ENCODE measurements at places on chromosomes 7 and 10.

DNA sequence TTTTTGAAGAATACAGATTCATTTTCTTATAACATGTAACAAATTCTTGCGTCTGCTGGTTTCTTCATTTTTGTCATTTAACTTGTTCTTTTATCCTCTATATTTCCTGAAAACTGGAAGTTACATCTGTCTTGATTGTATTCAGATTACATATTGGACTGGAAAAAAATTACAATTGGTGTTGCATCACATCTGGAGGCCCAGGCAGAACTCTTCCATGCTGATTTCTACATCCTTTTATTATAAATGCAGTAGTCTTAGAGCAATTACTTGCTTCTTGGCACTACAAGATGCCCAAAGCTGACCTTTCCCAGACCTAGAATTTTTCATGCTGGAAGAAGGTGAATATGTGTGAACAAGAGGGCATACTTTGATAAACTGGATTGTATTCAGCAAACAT lies 460.9 kb upstream of the CNTNAP2 start:
- no peak for DNase-seq

DNA sequence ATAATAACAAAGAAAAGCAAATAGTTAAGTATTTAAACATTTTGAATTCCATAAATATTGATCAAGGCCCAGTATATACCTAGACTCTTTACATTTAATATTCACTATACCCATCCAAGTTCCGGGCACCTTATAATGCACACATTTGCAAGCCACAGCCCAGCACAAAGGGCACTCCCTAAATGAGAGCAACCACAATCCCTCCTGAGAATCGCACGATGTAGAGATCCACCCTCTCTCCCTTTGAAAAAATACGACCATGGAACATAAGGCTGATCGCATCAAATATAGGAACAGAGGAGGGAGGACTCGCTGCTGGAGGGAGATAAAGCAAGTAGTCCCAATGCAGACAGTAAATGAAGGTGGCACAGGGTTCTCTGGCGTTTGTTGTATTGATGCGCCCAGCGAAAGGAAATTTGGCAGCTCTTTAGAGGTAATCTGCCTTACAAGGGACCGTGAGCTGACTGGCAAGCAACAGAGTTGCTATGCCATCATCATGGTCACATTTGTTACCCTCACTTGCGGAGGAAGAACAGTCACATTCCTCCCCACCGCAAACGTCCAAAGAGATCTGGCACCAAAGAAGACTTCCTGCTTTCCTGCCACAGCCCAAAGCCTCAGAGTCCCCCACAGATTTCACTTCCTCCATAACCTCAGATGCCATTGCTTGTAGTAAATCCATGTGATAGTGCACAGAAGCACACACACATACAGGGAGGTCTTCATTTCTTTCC lies 16.1 kb upstream of the TAS2R40 start:
- no peak for DNase-seq

DNA sequence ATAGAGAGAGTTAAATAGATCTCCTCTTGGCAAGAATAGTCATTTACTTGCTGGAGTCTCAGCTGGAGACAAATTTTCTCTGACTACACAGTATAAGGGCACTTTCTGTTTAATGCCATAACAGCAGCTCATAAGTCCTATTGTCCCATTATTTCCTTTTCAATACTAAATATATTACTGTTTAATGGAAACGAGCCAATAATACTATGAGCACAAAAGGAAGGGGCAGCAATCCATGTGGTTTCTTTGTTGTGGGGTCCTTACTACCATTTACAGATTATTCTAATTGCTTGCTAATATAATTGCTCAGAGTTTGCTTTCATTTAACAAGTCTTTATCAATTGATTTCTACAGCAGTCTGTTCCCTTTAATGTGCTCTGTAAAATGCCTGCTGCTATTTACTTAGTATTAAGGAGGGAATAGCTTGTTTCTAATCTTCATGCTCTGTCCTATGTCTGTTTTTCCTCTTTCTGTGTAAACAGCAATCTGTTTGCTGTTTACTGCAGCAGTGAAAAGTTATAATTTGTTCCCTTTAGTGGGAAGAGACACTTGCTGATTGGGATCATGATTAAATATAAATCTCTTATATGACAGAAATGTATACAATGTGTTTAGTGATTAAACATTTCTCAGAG lies 296.2 kb upstream of the SMIM30 start:
- DNase-seq = peak; percentile 59

GRCh38 chr10:31034098-31034909 lies 2.6 kb upstream of the ZNF438 start:
- DNase-seq = no peak
